ENCODE measurements at places on chromosomes 7 and 10. TPM values are rescaled to one million over a fixed set of nuclear protein-coding genes. Genes with fewer than 3 reads are reported as not detected.

The TYW1B gene
- total RNA-seq = 1.2 TPM

The FRMD4A gene
- total RNA-seq = 17.0 TPM

- no peak overlapping the region for H3K27ac ChIP-seq
- H3K4me1 ChIP-seq = peaks cover 12% of the 10 kb centered on the region
- H3K36me3 ChIP-seq = no peaks in the 10 kb centered on the region
- DNase-seq = no peak
These were observed 51.8 kb upstream of the ANK3 start for GRCh38 chr10:60441515-60441914.

DNA sequence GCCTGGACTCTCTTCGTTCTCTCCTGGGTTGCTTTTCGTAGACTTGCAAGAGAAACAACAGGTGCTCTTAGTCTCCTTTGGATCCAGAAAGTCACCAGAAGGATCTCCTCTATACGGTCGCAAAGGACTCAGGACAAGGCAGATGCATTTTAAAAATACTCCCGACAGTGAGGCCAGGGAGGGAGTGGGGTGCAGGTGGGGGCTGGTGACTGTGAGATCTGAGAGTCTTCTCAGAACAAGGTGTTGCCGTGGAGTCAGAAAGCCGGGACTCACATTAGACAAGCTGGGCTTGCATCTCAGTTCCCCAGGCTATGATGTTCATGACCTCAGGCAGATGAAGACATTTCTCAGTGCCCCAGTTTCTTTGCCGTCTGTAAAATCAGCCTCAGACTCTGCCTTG is 507.2 kb downstream of the TCERG1L start:
- H3K4me1 ChIP-seq = no peaks in the 10 kb centered on the region
- no peak overlapping the region for H3K27ac ChIP-seq
- DNase-seq = no peak

DNA sequence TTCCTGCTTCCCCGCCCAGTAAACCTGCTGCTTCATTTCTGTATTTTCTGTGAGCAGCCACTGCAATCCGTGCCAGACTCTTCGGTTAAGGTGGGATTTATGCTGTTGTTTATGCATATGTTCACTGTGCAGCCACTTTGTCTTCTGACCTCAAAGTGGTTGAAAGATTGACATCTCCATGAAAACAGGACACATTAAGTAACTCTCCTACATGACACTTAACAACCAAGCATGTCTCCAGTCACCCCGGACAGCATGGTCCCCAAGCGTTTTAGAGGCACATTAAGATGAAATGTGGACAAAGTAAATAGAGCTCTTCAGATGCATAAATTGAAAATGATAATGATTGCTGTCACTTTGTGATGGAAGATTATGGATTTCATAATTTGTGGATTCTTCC is 421.3 kb downstream of the GFRA1 start:
- no peaks in the 10 kb centered on the region for H3K27me3 ChIP-seq
- H3K4me3 ChIP-seq = no peak overlapping the region
- H3K4me1 ChIP-seq = no peaks in the 10 kb centered on the region
- no peak overlapping the region for H3K27ac ChIP-seq
- DNase-seq = no peak

DNA sequence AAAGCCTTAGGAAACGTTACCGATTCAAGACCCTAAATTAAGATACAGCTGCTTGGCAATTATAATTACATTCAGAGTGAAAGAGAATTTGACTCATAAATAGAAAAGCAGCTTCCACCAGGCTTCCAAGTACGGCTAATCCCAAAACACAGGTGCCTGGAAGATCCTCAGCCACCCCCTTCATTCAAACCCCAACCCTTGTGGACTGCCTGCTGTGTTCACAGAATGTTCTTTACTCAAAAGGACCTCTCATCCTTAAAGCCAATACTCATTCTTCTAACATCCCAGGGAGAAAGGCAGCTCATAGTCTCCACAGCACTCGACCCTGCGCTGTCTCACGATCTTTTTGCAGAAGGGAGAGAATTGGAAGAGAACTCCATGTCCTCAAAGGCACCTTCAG is 32.9 kb downstream of the RNF32 start:
- no peaks in the 10 kb centered on the region for H3K27me3 ChIP-seq
- no peak for DNase-seq
- H3K4me3 ChIP-seq = no peak overlapping the region
- no peaks in the 10 kb centered on the region for H3K4me1 ChIP-seq

DNA sequence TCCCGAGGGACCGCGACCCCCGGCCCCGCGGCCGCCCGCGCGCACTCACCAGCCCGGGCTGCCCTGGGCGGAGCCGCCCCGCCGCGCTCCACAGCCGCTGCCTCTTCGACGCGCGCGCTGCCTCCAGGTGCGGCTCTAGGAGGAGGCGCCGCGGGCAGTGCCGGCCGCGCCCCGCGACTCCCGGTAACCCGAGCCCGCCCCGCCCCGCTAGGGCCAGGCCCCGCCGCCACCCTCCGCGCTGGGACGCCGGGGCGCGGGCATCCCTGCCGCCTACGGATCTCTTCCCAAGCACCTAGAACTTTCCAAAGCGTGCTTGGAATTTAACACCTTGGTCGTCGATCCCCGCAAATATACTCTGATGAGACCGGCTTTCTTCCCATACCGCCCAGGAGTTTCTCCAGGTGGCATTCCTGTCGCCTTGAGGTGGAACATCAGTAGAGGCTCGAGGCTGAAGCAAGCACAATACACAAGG is at the start of gene SLC26A5:
Gene SLC26A5, minus strand, starts transcription at position 159 of the 472 bp plus-strand sequence. CDS start 24,693 bp downstream, outside the sequence.
- H3K4me1 ChIP-seq = peaks cover 14% of the 10 kb centered on the region
- no peaks in the 10 kb centered on the region for H3K27me3 ChIP-seq
- no peak for DNase-seq
- no peaks in the 10 kb centered on the region for H3K36me3 ChIP-seq
- H3K4me3 ChIP-seq = peak within 1 kb of the TSS; percentile 41

DNA sequence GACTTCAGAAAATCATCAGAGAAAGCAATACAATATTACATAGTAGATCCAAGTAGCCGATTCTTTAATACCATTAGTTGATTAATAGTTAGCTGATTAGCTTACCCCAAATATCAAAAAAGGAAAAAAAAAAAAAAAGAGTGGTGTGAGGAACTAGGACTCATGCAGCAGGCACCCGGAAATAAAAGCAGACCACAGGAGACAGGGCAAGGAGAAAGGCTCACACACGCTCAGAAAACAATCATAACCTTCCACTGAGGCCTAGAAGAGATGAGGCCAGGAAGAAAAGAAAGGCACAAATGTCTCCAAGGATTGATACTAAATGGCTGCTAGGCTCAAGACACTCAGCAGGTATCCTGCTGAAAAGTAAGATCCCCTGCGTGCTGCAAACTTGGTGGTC is 25.9 kb downstream of the TRDMT1 start:
- no peak overlapping the region for H3K27ac ChIP-seq
- H3K4me1 ChIP-seq = peaks cover 5% of the 10 kb centered on the region
- no peaks in the 10 kb centered on the region for H3K27me3 ChIP-seq
- H3K4me3 ChIP-seq = peak overlapping the region; percentile 13
- no peak for DNase-seq

The PLXNA4 gene
- total RNA-seq = 6.6 TPM

DNA sequence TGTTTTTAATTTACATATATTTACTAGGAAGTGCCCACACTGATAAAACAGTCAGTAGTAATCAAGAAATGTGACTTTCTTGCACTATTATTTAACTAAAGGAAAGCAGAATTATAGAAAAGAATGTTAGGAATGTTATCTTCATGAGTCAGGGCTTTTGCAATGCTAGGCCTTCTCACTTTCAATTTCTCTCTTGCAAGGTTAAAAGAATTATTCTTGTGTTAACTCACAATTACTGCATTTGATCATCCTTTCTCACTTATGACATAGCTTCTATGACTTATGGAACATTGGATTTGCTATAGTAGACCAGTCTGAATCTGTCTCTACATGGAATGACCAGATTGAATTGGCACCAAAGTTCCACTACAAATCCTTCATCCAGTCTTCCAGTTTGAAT is 192.4 kb downstream of the SDK1 start:
- H3K27me3 ChIP-seq = no peaks in the 10 kb centered on the region
- H3K4me3 ChIP-seq = no peak overlapping the region

DNA sequence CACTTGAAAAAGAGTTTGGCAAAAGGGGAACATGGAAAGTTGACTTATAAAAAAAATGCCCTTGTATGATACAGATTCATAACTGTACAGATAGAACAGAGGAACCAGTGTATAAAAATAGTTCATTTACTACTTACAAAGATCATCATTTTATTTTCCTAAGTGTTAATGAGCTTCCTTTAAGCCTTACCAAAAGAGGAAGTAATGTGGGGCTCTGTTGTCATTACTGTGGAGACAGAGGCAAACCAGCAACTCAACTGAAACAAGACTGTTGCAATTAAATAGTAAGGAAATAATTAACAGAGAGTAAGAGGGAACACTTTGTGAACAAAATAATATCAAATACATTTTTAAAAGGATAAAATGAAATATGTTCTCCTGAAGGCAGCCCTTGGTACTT is 526.2 kb upstream of the ADARB2 start:
- no peaks in the 10 kb centered on the region for H3K36me3 ChIP-seq
- no peak overlapping the region for H3K4me3 ChIP-seq
- no peak overlapping the region for H3K27ac ChIP-seq
- no peaks in the 10 kb centered on the region for H3K4me1 ChIP-seq
- no peaks in the 10 kb centered on the region for H3K27me3 ChIP-seq
- DNase-seq = no peak

GRCh38 chr10:49738616-49739360 is 23.3 kb downstream of the OGDHL start:
- peak; percentile 90 for DNase-seq
- H3K4me3 ChIP-seq = no peak overlapping the region
- H3K36me3 ChIP-seq = no peaks in the 10 kb centered on the region
- no peaks in the 10 kb centered on the region for H3K4me1 ChIP-seq
- no peak overlapping the region for H3K27ac ChIP-seq
- no peaks in the 10 kb centered on the region for H3K27me3 ChIP-seq

DNA sequence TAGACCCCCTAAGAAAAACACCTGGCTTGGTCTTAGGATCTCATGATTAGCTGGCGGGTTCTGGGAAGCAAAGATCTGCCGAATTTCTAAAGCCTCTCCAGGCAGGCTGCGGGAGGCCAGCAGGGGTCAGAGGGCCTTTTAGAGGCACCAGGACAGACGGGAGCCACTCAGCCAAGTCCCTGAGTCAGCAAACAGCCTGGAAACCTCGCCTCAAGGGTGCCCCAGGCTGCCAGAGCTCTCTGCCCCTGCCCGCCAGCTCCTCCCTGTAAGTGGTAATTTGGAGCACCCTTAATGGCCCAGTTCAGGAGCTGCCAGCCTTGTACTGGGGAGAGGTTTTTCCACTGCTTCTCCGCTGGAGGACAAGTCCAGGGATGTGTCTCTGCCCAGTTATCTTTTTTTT is 88.7 kb downstream of the HIP1 start:
- H3K4me1 ChIP-seq = peaks cover 20% of the 10 kb centered on the region
- DNase-seq = no peak
- H3K36me3 ChIP-seq = no peaks in the 10 kb centered on the region

DNA sequence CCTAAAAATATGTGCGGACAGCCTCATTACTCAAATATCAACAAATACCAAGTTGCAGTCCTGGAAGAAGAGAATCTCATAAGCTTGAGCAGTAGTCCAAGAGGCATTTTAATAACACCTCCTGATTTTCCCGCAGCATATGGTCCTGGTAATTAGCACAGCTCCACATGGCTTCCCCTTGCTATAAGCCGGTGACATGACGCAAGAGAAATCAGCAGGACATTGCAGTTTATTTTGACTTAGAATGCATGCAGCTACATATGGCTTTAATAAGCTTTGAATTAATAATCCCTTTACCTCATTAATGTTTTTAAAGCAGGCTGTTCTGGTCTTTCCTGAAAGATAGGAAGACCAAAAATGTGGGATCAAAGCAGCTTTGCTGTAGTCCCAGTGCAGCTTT is 137.6 kb downstream of the RAMP3 start:
- no peak overlapping the region for H3K4me3 ChIP-seq
- DNase-seq = no peak
- no peaks in the 10 kb centered on the region for H3K4me1 ChIP-seq
- no peaks in the 10 kb centered on the region for H3K27me3 ChIP-seq
- no peak overlapping the region for H3K27ac ChIP-seq

DNA sequence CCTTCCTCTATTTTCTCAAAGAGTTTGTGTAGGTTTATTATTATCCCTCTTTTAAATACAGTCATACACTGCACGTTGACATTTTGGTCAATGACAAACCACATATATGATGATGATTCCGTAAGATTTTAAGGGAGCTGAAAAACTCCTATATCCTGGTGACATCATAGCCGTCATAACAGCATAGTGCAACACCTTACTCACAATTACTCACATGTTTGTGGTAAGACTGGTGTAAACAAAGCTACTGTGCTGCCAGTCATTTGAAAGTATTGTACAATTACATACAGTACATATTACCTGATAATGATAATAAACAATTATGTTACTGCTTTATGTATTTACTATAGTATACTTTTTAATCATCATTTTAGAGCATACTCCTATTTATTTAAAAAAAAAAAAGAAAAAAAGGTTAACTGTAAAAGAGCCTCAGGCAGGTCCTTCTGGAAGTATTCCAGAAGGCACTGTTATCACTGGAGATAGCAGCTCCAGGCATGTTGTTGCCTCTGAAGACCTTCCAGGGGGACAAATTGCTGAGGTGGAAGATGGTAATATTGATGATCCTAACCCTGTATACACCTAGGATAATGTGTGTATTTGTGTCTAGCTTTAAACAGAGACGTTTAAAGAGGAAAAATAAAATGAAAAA is 123.3 kb upstream of the CDK1 start:
- no peaks in the 10 kb centered on the region for H3K4me1 ChIP-seq
- no peaks in the 10 kb centered on the region for H3K36me3 ChIP-seq
- H3K4me3 ChIP-seq = no peak overlapping the region

The MYL10 gene
- not detected for total RNA-seq

The C10orf143 gene
- total RNA-seq = 4.5 TPM

The CPA2 gene
- not detected for total RNA-seq

DNA sequence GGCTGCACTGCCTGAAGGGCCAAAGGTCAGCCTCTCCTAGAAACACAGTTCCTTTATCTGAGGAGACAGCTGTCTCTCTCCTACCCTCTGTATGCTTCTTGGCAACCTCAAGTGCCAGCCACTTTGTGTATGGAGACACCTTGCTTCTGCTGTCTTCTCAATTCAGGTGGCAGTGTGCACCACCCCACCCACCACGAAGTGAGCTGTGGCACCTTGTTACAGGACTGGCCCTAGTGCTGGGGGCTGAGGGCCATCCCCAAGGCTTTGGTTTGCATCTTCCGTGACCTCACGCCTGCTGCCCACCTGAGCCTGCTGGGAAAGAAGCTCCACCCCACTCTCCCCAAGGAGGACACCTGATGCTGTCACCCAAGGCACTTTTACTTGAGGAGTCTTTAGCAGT is 47.1 kb upstream of the LRRC4 start:
- peaks cover 12% of the 10 kb centered on the region for H3K4me1 ChIP-seq
- no peak overlapping the region for H3K27ac ChIP-seq
- H3K4me3 ChIP-seq = no peak overlapping the region
- H3K27me3 ChIP-seq = no peaks in the 10 kb centered on the region
- peaks cover 67% of the 10 kb centered on the region for H3K36me3 ChIP-seq

The ENKUR gene
- total RNA-seq = not detected

The ODAD2 gene
- 0.83 TPM for total RNA-seq

All from esophagus muscularis mucosa (tissue), 4 donors.